ENCODE measurements at places on chromosomes 2 and 18. TPM values are rescaled to one million over a fixed set of nuclear protein-coding genes. Genes with fewer than 3 reads are reported as not detected.

Gene PFN4
- total RNA-seq = not detected

Gene UGT1A4
- not detected for total RNA-seq

Gene DSC3
- under 0.01 TPM for total RNA-seq

Gene ZSWIM2
- not detected for total RNA-seq

Gene UGT1A6
- total RNA-seq = not detected

Gene SERPINB11
- not detected for total RNA-seq

Gene DCDC2C
- total RNA-seq = not detected

Gene MFSD6
- 77.1 TPM for total RNA-seq

Gene NLRC4
- 3.0 TPM for total RNA-seq

Gene LGALSL
- total RNA-seq = 11.6 TPM

Gene POU3F3
- not detected for total RNA-seq

Gene SCN9A
- total RNA-seq = 0.63 TPM

Gene GREB1
- total RNA-seq = 0.10 TPM

Gene TRIM43
- total RNA-seq = not detected

Gene PARD6G
- 0.73 TPM for total RNA-seq

Gene UGGT1
- total RNA-seq = 44.4 TPM

Gene SLC9A4
- total RNA-seq = under 0.01 TPM

Gene MSTN
- not detected for total RNA-seq

Gene TXNDC2
- total RNA-seq = 0.10 TPM

Gene SOS1
- 10.0 TPM for total RNA-seq

Gene ALK
- total RNA-seq = not detected

Gene CDK5R2
- not detected for total RNA-seq

Gene SIX3
- total RNA-seq = not detected

Gene INHBB
- total RNA-seq = 0.10 TPM

Gene MFSD2B
- total RNA-seq = 1.5 TPM

Gene ASXL2
- total RNA-seq = 4.4 TPM
